ENCODE measurements at places on chromosomes 6 and 20. TPM values are rescaled to one million over a fixed set of nuclear protein-coding genes. Genes with fewer than 3 reads are reported as not detected.

Gene SLC35D3
- not detected for polyA plus RNA-seq

DNA sequence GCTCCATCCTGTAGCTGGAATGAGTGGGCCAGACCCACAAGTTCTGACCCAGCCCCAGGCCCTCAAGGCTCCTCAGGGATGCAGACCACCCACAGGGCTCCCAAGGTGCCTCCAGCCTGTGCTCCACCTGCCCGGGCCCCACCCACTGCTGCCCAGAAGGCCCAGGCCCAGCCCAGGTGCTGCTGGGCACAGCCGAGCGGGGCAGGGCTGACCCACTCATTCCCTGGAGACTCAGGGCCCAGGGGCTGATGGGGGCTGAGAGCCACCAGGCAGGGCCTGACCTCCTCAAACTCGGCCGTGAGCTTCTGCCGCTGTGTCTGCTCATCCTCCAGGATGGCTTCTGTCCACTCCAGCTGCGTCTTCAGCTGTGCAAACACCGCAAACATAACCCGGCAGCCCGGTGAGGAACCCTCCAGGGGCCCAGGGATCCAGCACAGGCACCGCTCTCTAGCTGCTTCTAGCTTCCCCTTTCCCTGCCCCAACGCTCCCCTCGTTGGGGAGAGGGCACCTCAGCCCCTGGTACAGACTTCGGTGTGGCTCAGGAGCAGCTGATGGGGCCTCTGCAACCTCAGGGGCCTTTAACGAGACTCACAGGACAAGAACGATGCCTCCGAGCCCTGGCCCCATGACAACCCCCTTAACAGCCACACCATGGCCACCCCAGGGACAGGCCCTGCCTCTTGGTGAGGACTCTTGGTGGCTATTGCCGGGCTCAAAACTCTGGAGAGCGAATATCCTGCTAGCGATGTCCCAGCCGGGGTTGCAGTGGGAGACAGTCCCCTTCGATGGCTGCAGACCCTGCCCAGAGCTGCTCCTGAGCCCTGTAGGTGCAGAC lies 46.0 kb downstream of the DSTN start:
- DNase-seq = no peak

- no peak for DNase-seq
Measured at GRCh38 chr6:108804956-108805355, 43.3 kb upstream of the ARMC2 start.

DNA sequence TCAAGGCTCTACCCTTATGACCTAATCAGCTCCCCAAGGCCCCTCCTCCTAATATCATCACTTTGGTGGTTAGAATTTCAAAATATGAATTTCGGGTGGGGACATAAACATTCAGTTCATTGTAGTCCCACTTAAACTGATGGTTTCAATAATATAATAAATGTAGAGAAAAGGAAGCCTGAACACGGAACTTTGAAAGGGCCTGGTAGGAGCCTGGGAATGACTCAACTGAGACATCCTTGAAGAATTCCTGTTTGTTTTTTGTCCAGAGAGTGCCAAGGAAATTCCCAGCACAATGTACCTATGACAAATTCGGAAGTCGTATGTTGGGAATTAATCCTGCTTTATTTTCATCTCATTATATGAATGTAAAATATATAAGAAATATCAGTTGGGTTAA lies 457.9 kb downstream of the PLCB1 start:
- DNase-seq = no peak

DNA sequence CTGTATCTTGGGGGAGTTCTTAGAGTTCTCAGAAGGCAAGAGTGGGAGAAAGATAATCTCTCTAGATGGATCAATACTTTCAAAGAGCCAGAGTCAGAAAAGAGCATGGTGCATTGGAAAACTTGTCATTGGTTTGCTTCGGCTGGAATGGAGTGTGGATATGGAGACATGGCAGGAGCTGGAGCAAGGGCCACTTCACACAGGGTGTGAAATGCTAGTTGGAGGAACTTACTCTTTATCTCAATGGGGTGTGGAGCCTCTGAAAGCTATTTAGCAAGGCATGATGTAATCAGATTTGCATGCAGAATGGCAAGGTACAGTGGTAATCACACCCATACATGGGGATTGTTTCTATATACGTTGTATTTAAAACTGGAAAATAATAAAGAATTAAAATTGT lies 31.5 kb upstream of the PAQR8 start:
- DNase-seq = no peak

GRCh38 chr6:62740596-62740995 lies 454.6 kb upstream of the KHDRBS2 start:
- DNase-seq = no peak

- no peak for DNase-seq
Measured at GRCh38 chr20:7966176-7966575, 25.9 kb upstream of the HAO1 start.

DNA sequence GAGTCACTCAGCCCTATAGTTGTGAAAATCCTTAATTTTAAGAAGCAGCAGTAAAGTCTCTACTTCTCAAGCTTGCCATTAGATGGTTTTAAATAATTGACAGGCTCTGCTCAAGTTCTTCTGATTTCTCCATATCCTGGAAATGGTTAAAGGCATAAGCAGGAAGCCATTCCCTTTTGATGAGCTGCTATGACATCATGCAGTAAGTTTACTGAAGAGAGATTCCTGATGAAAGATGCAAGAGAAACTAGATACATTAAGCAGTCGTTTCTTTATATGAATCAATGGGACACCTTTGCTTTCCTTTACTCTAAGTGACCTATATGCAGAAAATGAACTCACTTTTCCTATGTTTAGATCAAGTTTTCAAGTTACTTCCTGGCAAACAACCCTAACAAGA lies 9.8 kb downstream of the POPDC3 start:
- DNase-seq = no peak

- DNase-seq = no peak
Measured at GRCh38 chr6:138237463-138237862, 19.2 kb upstream of the PBOV1 start.

DNA sequence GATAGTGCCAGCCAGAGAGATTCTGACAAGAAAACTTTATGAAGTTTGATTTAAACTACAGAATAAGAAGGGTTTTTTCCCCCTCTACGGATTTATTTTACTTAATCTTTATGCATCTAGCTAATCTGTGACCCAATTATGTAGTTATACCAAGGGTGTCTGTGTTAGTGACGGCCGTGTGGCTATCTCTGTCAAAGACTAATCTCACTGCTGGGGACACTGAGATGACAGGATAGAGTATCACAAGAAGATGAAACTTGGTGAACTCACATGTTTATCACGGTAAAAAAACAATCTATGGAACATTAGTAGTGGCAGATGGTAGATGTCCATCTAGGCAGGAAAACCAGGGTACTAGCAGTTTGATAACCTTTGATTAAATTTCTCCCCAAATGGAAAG lies 149.7 kb downstream of the AHI1 start:
- no peak for DNase-seq

DNA sequence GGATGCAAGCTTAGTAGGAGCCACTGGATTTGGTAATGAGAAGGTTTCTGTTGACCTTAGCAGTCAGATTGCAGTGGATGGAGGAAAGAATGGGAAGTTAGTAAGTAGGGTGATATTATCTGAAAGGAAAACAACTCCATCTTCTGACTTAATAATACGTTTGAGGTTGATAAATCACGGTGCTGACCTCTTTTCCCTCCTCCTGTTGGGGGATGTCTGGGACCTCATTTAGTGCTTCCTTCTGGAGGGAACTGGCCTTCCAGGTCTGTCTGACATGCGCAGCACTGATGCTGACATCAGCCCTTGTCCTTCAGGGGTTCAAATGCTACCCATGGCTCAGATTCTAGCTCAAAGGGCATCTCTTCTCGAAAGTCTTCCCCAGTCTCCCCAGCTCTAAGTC lies 48.2 kb upstream of the AKAP12 start:
- DNase-seq = no peak

Measured in AG04450 (cell line).